Stimulated activated CD8-positive, alpha-beta memory T cell treated with anti-CD3 and anti-CD28 coated beads, Interleukin-4, amount 100 ng/mL, for 1 hour (primary cell): ENCODE measurements at places on chromosomes 16 and 17.
A peak's percentile ranks its signal among the peaks of the same experiment; 100 is the strongest.

- no peak for DNase-seq
Observed at GRCh38 chr16:75868636-75869632, 142.6 kb upstream of the CPHXL start.

GRCh38 chr17:41655611-41656111 lies 31.3 kb upstream of the KRT17 start:
- no peak for DNase-seq

DNA sequence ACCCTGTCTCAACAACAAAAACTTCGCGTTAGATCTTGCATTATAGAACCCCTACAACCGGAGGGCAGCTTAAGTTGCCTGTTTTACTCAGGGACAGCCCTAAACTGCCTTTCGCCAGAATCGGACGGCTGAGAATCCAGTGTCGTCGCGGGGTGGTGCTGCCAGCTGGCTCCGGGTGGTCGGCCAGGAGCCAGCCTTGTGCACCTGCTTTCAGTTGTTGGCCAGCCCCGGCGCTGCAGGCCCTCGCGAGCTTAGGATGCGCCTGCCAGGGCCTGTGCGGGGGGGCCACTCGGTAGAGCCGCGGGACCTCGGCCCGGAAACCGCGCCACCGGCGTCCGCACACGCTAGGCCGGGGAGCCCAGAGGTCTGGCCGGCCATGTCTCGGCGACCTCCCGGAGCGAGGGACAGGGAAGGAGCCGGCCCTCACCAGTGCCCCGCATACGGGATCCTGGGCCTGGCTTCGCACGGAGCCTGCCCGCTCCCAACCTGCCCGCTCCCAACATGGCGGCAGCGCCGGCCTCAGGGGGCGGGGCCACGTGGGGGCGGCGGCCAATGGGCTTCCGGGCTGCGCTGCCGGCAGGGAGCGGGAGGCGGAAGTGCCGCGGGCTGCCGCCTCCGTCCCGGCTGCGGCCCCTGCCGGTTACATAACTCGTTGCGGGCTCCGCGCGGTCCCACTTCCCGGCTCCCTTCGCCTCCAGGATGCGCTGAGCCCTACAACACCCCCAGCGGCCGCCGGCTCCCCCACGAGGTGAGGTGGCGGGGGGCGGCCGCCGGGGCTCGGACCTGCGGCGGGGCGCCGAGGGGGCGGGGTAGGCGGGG lies 14.2 kb downstream of the NAA60 start:
- peak; percentile 82 for DNase-seq

GRCh38 chr17:8856869-8857575 lies 10.5 kb downstream of the PIK3R6 start:
- DNase-seq, result no peak

GRCh38 chr16:88062341-88063210 lies 111.3 kb downstream of the BANP start:
- no peak for DNase-seq

GRCh38 chr17:15303268-15303667 lies 38.1 kb downstream of the TEKT3 start:
- no peak for DNase-seq

GRCh38 chr17:41492771-41493170 lies 3.1 kb upstream of the KRT36 start:
- no peak for DNase-seq

DNA sequence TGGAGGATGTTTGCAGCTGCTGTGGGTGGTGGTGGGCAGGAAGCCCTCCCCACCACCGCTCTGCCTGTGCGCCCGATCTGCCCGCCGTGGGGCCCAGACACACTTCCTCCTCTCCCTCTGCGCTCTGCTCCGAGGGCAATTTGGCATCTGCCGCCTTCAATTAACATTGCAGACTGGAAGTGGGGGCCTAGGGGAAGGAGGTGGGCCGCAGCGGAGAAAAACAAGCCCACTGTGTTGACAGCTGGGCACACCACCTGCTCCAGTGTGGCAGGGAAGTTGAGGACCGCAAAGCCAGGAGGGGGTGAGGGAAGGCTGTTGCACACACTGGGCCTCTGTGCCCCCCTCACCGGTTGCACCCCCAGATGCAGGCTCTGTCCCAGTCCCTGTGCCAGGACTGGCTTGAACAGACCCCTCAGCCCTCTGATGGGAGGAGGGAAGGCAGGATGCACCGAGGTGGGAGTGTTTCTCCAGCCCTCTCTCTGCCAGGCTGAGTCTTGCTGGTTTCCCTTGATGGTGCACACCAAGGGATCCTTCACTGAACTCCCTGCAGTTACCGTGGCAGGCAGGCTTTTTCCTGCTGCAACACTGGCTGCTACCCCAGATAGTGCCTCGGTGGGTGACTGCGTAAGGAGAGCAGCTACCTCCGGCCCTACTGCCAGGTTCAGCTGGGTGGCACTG lies 72.8 kb upstream of the MED9 start:
- peak; percentile 25 for DNase-seq

- no peak for DNase-seq
Observed at GRCh38 chr17:77462553-77463497, 322.1 kb downstream of the SEC14L1 start.

GRCh38 chr16:57539072-57539796 lies 2.9 kb upstream of the CCDC102A start:
- DNase-seq, result no peak

- DNase-seq, result no peak
Observed at GRCh38 chr17:27268394-27269085, 25.4 kb upstream of the WSB1 start.

- DNase-seq, result no peak
Observed at GRCh38 chr16:359871-360697, 7.6 kb upstream of the AXIN1 start.

DNA sequence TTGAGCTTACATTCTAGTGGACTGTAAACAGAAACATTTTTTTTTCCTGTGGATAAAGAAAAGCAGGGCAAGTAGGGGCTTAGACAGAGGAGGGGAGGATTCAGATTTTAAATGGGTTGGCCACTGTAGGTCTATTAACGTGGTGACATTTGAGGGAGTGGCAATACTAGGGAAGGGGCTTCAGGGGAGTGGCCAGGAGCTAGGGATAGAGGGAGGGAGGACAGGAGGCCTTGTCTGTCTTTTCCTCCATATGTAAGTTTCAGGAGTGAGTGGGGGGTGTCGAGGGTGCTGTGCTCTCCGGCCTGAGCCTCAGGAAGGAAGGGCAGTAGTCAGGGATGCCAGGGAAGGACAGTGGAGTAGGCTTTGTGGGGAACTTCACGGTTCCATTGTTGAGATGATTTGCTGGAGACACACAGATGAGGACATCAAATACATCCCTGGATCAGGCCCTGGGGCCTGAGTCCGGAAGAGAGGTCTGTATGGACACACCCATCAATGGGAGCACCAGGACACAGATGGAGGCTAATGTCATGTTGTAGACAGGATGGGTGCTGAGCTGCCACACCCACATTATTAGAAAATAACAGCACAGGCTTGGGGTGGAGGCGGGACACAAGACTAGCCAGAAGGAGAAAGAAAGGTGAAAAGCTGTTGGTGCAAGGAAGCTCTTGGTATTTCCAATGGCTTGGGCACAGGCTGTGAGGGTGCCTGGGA lies 6.5 kb upstream of the HBM start:
- DNase-seq, result no peak

- no peak for DNase-seq
Observed at GRCh38 chr17:37770631-37771518, 26.0 kb upstream of the HNF1B start.

DNA sequence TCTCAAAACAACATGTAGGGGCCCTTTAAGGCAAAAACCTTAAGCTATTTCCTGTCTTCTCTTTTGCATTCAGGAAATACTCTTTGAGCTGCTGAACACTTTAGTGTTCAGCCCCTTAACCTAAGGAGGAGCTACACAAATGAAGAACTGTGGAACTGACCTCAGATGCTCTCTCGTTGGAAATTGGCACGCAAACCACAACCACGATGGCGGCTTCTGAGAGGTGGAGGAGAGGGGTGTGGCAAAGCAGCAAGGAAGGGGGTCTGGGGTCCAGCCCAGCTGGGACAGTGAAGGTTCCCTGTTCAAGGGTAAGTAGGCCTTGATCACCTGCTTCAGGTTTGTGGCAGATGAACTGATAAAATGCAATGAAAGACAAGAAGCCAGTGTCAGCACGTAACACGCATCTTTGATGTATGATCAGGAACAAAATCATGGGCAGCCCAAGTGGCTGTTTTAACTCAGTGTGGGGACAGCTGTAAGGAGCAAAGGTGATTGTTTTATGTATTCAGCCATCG lies 291.6 kb upstream of the TNRC6C start:
- DNase-seq, result peak; percentile 25

GRCh38 chr16:20822521-20823325 lies 16.4 kb downstream of the REXO5 start:
- no peak for DNase-seq

DNA sequence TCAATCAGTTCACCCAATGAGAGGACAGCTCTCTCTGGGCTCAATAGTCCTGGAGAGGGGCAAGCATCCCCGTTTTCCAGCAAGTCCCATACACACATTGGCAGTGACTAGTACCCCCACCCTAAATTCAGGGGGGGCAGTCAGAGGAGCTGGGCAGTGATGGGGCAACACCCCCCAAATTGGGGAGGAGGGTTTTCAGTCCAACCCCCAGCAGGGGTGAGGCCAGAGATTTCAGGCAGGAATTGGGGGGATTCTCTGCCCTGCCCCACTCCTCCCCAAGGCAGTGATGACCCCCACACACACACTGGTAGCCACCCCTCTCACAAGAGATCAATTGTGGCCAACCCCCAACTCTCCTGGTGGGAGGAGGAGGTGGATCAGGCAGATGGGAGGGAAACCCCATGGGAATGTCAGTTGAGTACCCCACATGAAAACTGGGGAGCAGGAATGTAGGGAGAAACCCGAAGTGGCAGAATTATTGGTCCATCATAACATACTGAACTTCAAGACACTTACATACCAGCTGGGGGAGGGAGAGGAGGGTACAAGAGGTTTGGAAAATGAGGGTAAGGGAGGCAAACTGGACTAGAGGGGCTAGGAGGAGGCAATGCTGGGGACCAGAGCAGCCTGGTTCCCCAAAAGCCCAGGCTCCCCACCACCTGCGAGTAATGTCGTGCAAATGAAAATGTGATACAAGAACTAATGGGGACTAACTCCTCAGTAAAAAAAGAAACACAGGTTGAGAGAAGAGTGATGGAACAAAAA lies 3.1 kb downstream of the VAMP2 start:
- DNase-seq, result no peak

- no peak for DNase-seq
Observed at GRCh38 chr17:63843910-63844677, 1.6 kb upstream of the SMARCD2 start.

GRCh38 chr16:56108724-56109123 lies 82.6 kb upstream of the GNAO1 start:
- no peak for DNase-seq

DNA sequence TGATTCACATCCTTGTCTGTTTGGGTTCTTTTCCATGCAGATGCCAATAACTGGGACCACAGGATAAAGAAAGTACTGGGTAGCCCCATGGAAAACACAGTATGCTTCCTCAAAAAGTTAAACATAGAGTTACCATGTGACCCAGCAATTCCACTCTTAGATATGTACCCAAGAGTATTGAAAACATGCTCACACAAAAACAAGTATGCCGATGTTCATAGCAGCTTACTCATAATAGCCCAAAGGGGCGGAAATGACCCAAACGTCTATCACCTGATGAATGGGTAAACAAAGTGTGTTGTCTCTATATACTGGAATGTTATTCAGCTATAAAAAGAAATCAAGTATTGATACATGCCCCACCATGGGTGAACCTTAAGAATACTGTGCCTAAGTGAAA lies 55.4 kb downstream of the CYB5B start:
- no peak for DNase-seq

DNA sequence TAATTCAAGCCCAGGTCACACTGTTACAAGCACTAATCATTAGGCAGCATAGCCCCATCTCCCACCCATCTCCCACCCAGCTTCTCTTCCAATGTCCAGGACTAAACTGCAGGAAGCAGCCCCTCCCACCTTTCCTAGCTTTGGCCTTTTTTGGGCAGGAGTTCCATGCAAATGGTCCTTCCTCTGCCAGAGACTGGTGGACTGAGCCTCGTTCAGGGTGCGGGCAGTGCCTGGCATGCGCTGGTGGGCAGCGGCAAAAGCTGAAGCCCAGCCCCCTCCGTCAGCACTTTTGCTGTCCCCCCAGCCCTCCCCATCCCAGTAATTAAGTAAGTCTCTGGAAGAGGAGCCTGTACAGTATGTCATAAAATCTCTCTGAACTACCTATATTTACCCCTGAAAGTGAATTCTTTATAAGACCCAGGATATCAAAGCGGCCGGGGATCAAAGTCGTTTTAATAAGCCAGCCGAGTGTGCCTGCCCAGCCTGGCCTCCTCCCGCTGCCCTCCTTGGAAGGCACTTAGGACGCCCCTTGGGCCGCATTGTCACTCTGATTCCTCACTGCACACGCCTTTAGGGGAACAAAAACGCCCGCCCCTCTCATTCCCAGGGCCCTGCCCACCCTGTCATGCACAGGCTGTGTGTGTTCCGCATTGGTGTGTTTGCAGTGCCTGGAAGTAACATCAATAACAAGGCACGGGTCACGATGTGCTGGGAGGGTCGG lies 109.9 kb downstream of the IRX5 start:
- no peak for DNase-seq

DNA sequence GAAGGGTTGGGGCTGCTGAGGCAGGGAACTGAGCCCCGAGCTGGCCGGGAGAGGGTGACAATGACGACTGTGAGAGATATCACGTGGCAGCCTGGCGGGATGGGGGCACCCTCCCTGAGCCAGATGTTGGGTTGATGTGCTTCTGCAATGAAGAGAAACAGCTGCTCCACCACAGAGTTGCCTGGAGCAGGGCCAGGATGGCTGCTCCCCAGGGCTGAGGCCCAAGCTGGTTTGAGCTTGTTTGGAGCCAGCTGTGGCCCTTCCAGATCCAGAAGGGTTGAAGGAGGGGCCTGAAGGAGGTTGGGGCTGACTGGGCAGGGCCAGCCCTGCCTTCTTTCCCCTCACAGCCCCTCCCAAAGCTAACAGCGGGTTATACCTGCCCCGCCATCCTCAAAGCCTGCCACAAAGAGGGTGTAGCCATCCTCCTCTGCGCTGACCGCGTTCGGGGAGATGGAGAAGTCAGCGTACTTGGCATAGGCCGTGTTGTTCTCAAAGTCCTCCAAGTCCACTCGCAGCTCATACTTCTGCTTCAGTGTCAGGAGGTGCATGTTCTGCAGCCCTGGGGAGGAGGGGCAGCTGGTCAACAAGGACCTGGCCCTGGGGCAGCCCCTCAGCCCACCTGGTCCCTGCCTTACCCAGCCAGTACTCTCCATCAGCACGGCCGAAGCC lies 2.1 kb downstream of the MFAP4 start:
- DNase-seq, result no peak

GRCh38 chr16:3983081-3983520 lies 102.6 kb upstream of the CREBBP start:
- DNase-seq, result no peak

GRCh38 chr17:4499431-4500190 lies 930 bp downstream of the SPNS2 start:
- DNase-seq, result no peak

DNA sequence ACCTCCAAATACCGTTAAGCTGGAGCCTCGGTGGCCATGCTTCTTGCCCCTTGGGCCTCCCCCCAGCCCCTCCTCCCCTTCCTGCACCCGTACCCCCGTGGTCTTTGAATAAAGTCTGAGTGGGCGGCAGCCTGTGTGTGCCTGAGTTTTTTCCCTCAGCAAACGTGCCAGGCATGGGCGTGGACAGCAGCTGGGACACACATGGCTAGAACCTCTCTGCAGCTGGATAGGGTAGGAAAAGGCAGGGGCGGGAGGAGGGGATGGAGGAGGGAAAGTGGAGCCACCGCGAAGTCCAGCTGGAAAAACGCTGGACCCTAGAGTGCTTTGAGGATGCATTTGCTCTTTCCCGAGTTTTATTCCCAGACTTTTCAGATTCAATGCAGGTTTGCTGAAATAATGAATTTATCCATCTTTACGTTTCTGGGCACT lies 928 bp downstream of the HBA1 start:
- DNase-seq, result no peak

GRCh38 chr16:3256146-3256865 lies at the start of gene MEFV:
Gene MEFV, minus strand, starts transcription at chr16:3256633. Its CDS starts 46 bp downstream, at chr16:3256587.
- no peak for DNase-seq
